ENCODE measurements at places on chromosomes 4 and X.
A peak's percentile ranks its signal among the peaks of the same experiment; 100 is the strongest.

- no peak for DNase-seq
Observed at GRCh38 chrX:9133426-9133825, 99.5 kb upstream of the FAM9B start.

DNA sequence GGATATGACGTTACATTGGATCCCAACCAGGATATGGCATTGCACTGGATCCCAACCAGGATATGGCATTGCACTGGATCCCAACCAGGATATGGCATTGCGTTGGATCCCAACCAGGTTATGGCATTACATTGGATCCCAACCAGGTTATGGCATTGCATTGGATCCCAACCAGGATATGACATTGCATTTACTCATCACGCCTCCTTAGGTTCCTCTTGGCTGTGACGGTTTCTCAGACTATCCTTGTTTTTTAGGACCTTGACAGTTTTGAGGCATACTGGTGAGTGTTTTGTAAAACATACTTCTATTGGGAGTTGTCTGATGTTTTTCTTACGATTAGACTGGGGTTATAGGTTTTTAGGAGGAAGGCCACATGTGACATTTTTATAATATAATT, 5.4 kb upstream of the ACSL1 start:
- DNase-seq: no peak

DNA sequence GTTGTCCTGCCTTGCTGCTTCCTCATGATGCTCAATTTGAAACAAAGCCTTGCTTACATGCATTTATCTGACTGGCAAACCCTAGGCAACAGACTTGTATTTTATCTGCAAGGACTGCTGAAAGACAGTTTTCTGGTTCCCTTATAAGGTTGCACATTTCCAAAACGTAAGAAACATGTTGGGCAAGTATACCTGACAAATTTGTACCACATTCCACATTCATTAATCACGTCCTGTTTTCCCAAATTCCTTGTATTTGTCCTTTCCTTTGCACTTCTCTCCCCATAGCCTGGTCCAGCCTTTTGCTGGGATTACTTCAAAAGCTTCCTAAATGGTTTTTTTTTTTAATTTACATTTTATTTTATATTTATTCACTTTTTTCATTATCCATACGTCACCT, 310.1 kb downstream of the PPP3CA start:
- peak; percentile 40 for DNase-seq

DNA sequence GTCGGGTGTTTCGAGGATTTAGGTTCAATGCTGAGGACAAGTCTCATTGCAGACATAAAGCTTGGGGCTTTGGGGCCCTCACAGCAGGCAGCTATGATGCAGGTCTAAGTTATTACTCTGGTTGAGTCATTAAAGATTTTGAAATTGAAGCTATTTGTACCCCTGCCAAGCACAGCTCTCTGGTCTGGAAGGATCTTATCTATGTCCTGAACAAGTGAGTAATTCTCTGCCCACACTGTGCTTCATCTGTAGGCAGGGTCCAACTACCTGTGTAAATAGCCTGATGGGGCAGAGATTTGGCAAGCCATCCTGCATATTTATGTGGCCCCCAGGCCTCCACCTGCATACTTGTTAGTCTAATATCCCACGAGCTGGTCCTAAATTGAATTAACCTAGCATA, 41.4 kb upstream of the MAGEA4 start:
- peak; percentile 70 for DNase-seq

DNA sequence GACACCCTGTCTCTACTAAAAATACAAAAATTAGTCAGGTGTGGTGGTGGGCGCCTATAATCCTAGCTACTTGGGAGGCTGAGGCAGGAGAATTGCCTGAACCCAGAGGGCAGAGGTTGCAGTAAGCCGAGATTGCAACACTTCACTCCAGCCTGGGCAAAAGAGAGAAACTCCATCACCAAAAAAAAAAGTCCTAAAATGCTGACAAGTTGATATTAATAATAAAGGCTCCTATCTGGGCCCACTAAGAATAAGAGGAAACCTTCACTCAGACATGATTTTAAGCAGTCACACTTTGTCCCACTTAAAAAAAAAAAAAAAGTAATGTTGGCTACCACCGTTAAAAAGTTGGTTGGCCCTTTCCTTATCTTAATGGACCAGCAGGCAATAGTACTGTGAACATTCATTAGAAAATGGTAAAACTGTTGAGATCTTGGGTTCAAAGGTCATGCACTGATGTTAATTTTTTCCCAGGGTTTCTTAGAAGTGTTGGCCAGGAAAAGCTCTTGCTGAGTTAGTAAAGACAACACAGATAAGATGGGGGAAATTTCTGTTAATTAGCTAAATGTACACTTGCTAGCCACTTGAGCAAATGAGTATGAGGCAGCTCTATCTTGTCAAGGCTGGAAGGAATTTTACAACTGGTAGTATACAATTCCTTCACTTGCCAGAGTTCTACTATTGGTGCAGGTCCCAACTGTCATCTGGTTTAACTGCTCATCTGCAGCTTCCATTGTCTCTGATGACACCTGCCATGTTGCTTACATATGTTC, 43.6 kb upstream of the BMP2K start:
- DNase-seq: no peak

GRCh38 chrX:127459790-127460189, 592.4 kb downstream of the ACTRT1 start:
- DNase-seq: peak; percentile 0

DNA sequence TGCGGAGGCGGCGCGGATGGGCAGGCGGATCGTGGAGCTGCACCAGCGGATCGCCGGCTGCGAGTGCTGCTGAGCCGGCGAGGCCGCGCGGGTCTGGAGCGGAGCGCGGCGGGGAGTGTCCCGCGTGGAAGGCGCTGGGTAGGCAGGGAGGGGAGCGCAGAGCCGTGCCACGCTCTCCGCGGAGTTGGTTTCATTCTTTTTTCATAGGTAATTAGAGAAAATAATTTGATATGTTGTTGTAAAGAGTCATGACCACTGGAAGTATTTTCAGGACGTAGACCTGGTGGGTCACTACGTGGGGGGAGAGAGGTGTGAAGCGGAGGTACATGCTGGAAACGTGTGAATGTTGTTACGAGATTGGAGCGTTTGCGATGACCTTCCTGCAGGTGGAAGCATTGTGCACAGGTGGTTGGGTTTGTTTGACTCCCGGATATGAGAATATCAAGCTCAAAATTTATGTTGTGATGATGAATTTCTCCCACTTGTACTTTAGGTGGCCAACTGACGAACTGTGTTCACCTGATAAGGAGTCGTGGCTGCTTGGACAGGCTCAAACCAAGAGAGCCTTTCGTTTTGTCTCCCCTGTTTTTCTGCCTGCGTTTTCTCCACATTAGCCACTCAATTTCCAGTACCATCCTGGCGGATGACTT, 19.1 kb upstream of the S100P start:
- peak; percentile 38 for DNase-seq

- DNase-seq: peak; percentile 55
Observed at GRCh38 chr4:106869551-106869950, 166.6 kb downstream of the DKK2 start.

GRCh38 chr4:181948839-181949382, 294.3 kb upstream of the TENM3 start:
- no peak for DNase-seq

GRCh38 chr4:27357283-27357682, 496.6 kb downstream of the STIM2 start:
- DNase-seq: peak; percentile 10

GRCh38 chr4:3767570-3768288, 1.5 kb downstream of the ADRA2C start:
- no peak for DNase-seq

- no peak for DNase-seq
Observed at GRCh38 chrX:155061760-155062159, 9.2 kb downstream of the CMC4 start.

- no peak for DNase-seq
Observed at GRCh38 chrX:3582451-3582850, 131.0 kb downstream of the PRKX start.

DNA sequence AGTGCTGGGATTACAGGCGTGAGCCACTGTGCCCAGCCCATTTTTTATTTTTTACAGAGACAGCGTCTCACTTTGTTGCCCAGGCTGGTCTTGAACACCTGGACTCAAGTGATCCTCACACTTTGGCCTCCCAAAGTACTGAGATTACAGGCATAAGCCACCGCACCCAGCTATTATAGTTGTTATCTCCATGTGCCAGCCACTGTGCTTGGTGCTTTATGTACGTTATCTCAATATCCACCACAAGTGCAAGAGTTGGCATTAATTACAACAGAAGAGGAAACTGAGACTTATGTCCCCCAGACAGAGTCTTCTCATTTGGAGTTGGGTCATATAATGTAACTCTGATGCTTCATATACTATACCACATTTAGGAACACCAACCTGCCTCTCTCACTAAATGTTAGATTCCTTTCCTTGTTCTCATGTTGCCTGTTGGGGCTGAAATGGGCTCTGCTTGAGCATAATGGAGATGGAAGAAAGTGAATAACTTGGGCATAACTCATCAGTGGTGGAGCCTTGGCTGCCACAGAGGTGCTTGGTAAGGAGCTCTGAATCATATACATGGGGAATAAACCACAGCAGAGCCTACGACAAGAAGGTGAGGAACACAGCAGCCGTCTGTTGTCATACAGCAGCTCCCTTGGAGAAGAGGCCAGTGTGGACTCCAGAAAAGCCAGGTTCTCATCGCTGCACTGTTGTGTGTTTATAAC, 84.3 kb downstream of the SPRY1 start:
- DNase-seq: no peak

- no peak for DNase-seq
Observed at GRCh38 chrX:12970691-12971202, 4.2 kb upstream of the TMSB4X start.

DNA sequence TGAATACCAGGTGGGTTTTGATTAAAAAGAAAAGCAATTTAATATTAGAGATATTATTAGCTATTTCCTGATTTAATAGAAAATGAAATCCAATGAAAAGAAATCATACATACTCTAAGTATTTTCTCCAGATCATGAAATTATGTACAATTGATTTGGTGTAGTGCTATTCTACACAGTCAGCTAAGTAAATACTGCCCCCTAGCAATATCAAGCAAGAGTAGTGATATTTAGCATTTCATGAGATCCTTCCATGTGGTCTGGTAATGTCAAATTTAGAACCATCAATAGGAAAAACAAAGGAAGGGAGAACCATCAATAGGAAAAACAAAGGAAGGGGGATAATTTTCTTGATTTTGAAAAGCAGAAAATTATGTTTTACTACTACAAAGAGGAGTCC, 114.6 kb downstream of the TBCK start:
- DNase-seq: peak; percentile 4

DNA sequence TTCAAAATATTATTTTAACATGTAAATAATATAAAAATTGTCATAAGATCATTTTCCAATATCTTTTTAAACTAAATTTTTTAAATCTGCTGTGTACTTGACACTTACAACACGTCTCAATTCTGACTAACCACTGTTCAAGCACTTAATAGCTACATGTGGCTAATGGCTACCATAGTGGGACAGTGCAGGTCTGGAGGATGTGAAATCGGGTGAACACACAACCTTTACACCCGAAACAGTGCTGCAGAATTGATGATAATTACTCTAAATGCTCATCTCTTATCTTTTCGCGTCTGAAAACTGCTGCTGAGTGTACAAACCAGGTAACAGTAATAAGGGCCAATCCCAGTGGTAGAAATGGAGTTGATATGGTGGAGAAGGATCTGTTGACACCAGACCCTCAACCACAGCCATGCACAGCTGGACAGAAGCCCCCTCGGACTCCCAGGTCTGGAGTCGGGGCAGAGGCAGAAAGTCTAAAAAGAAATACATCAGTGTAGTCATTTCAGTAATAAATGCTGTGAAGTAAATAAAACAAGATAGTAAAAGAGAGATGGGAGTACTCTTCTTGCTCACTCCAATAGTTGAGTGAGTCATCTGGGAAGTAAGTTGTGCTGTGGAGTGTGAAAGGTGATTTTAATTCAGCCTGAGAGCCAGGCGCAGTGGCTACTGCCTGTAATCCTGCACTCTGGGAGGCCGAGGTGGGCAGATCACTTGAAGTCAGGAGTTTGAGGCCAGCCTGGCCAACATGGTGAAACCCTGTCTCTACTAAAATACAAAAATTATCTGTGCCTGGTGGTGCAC, 150.0 kb downstream of the CBR4 start:
- DNase-seq: no peak

GRCh38 chr4:107683873-107684272, 36.2 kb downstream of the PAPSS1 start:
- no peak for DNase-seq

GRCh38 chrX:40513012-40513411, 67.8 kb upstream of the ATP6AP2 start:
- no peak for DNase-seq

GRCh38 chrX:124736553-124737270, 390.3 kb downstream of the SH2D1A start:
- no peak for DNase-seq

- no peak for DNase-seq
Observed at GRCh38 chr4:22348410-22348809, 167.5 kb downstream of the ADGRA3 start.

DNA sequence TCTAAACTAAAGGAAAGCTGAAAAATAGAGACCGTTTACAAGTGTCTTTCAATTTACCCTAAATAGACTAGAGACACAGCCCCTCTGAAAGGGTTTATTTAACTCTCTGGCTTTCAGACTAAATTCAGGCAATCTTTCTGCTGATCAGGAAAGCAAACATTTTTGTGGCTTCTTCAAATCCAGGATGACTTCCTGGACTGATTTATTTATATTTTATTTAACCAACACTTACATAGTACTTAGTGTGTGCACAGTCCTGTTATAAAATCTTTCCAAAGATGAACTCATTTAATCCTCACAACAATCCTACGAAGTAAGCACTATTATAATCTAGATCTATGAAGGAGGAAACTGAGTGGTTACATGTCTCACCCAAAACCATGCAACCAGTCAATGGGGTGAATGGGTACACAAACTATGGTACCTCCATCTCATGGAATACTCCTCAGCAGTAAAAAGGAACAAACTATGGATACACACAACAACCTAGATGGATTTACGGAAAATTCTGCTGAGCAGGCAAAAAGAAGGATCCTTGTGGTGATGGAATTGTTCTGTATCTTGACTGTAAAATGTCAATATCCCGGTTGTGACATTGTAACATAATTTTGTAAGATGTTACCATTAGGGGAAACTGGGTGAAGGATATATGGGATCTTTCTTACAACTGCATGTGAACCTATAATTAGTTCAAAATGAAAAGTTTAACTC, 64.1 kb upstream of the MAMLD1 start:
- no peak for DNase-seq

DNA sequence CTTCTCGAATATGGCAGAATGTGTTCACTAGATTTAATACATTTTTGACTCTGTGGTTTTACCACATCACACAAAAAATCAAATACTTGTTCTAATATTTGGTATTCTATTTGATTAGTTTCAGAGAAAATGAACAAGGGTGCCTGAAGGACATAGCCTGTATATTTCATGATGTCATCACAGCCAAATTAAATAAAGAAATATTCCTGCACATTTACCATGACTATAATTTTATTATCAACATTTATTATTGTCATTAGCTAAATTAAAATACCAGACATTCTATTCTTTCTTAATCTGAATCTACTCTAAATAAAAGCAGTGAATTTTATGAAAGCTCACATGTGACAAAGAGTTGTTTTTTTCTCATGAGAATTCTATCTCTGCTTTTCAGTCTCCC, 980.5 kb downstream of the PCDH18 start:
- no peak for DNase-seq

- DNase-seq: no peak
Observed at GRCh38 chrX:14590216-14590615, 60.9 kb downstream of the GLRA2 start.

GRCh38 chrX:48521353-48522243, at the start of gene EBP:
TSS of gene EBP (plus strand) at chrX:48521808. CDS start at chrX:48523772, 1,964 bp downstream.
- DNase-seq: peak; percentile 89

Data from RWPE1 (cell line).